Stimulated activated CD4-positive, alpha-beta T cell treated with anti-CD3 and anti-CD28 coated beads, Interleukin-4, amount 100 ng/mL, for 1 hour (primary cell): ENCODE measurements at places on chromosomes 16 and 17.

- no peak for DNase-seq
Observed at GRCh38 chr16:52491216-52491615, 55.7 kb downstream of the TOX3 start.

DNA sequence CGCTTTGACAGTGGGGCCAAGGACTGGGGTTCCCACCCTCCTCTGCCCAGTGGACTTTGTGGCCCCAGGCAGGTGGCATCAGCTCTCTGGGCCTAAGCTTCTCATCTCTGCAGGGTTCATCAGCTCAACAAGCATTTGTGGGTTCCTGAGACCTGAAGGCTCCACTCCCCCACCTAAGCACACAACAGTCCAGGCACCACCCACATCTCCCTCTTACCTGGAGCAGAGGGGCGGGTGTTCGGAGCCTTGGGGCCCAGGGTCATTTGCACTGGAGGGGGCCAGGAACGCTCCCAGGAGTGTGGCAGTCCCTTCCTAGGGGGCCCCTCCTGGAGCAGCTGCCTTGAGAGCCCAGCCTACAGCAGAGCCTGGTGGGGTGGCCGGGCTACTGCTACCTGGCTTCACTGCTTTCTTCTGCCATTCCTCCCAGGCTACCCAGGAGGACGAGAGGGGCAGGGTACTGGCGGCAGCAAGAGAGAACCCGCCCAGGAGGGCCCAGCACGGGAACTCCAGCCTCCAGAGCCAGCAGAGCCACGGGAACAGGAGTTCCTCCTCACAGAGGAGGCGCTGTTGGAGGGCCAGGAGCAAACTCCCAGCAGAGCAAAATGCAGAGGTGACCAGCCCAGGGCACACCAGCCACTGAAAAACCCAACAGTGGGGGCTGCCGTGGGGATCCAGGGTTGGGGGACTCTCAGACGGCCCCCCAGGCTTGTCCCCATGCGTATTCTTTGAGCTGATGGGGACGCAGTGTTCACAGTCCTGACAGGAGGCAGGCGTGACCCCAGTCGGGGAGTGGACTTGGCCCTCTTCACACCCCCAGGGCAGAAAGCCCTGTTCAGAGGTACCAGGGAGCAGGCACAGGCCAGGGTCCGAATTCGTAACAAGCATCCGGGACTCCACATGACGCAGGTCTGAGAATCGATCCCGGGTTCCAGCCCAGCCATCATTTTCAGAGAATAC lies 35.1 kb upstream of the SLC38A10 start:
- DNase-seq: no peak

DNA sequence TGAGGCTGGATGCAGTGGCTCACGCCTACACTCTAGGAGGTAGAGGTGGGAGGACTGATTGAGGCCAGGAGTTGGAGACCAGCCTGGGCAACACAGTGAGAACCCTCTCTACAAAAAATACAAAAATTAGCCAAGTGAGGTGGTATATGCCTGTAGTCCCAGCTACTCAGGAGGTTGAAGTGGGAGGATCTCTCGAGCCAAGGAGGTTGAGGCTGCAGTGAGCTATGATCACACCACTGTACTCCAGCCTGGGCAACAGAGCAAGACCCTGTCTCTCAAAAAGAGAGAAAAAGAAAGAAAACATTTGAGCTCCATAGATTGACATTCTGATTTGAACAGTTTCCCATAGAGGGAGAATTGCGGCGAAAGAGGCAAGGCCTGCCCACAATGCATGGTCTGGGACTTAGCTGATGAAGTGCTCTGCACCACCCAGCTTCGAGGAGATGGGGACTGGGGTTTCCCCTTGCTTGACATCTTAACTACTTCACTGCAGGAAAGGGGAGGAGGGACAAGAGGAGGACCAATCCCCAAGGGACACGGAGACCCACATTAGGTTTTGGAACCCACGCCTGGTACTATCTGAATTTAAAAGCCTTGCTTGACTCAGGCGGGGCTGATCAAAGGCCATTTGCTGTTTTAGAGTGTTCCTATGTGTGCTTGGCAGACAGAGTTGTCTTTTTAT lies 21.7 kb downstream of the MSI2 start:
- DNase-seq: peak; percentile 4

DNA sequence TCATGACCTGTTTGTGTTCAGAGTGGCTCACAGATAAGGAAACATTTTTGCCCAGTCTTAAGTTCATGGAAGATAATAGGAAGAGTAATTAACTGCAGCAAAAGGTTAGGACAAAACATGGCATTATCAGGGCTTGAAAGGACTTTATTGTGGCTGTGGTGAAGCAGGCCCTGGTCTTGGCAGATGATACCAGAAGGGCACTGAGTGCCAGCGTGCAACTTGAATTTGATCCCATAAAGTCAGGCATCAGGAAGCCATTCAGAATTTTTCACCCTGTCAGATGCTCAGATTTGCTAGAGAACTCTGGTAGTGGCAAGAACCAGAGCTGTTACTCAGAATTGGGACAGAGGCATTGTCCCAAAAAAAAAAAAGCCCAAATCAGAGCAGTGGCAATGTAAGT lies 11.2 kb upstream of the COG7 start:
- DNase-seq: no peak

- DNase-seq: no peak
Observed at GRCh38 chr16:28863929-28864793, 518 bp downstream of the SH2B1 start.
